ENCODE measurements at places on chromosomes 7 and 10.
A peak's percentile ranks its signal among the peaks of the same experiment; 100 is the strongest.

GRCh38 chr7:144784441-144784840, 51.4 kb downstream of the TPK1 start:
- no peak for DNase-seq

GRCh38 chr10:36538953-36539586, 586.3 kb upstream of the ANKRD30A start:
- DNase-seq: no peak

GRCh38 chr7:132095111-132095765, 481.0 kb downstream of the PLXNA4 start:
- DNase-seq: no peak

GRCh38 chr7:41886262-41886900, 183.5 kb upstream of the INHBA start:
- DNase-seq: peak; percentile 67

- DNase-seq: peak; percentile 77
Measured at GRCh38 chr7:123747620-123748141, 1.1 kb downstream of the WASL start.

GRCh38 chr10:100482181-100482833, 19.5 kb downstream of the WNT8B start:
- DNase-seq: peak; percentile 71

DNA sequence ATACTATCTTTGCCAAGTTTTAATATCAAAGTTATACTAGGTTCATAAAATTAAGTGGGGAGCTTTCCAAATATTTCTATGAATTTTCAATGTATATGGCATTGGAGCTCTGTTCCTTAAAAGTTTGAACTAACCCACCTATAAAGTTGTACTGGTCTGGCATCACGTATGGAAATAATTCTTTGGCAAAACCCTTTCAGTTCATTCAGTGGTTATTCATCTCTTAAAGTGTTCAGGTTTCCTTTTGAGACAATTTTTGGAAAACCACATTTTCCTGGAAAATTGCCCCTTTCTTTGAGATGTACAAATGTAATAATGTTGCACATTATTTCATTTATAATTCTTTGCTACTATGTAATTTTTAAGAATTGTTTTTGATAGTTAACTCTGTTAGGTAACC, 62.5 kb upstream of the INPP5A start:
- DNase-seq: no peak

GRCh38 chr7:46390042-46390441, 469.0 kb upstream of the IGFBP3 start:
- DNase-seq: no peak

- no peak for DNase-seq
Measured at GRCh38 chr7:30975256-30975899, 11.6 kb downstream of the GHRHR start.

- no peak for DNase-seq
Measured at GRCh38 chr7:16514271-16514670, 12.4 kb upstream of the LRRC72 start.

DNA sequence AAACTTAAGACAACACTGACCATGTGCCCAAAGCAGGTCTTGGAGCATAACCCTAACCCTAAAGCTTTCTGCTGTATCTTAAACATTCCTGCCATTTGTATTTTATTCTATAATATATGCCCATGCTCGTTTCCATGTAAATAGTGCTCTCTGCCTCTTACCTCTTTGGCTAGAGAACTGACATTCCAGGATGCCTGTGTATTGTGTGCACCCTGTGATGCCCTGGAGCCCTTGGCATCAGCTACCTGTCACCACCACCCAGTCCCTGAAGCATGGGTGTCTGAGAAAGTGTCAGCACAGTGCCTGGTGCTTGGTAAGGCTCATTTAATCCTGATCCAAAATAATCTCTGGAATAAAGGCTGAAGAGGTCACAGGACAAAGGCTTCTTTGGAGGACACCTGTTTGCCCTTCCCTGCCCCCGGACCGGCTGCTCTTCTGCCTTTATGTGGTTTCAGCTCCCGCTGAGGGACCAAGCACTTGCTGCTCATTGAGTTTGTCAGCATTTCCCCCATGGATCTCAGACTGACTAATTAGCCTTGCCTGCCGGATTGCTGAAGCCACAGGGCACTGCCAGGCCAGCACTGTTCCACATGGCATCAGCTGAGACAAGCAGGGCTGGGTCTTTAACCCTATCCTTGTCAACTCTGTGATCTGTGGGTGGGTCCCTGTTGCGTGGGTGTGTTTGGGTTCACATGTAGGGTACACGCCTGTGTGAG, 139.1 kb upstream of the SORCS3 start:
- no peak for DNase-seq

DNA sequence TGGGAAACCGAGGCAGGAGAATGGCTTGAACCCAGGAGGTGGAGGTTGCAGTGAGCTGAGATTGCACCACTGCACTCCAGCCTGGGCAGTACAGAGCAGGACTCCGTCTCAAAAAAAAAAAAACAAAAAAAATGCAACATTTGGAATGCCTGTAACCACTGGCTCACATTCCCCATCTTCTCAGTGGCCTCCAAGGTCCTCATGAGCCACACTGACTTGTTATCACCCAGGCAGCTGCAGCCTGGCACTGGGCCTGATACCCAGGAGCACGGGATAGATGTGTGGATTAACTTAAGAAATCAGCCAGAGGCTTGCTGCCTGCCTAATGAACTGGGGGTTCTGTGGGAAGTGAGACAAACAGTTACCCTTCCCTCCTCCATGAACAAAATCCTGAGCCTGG, 23.0 kb downstream of the JCAD start:
- no peak for DNase-seq

GRCh38 chr10:71349406-71349805, 30.3 kb downstream of the SLC29A3 start:
- peak; percentile 41 for DNase-seq

GRCh38 chr7:28551331-28551730, 139.0 kb downstream of the CREB5 start:
- no peak for DNase-seq

DNA sequence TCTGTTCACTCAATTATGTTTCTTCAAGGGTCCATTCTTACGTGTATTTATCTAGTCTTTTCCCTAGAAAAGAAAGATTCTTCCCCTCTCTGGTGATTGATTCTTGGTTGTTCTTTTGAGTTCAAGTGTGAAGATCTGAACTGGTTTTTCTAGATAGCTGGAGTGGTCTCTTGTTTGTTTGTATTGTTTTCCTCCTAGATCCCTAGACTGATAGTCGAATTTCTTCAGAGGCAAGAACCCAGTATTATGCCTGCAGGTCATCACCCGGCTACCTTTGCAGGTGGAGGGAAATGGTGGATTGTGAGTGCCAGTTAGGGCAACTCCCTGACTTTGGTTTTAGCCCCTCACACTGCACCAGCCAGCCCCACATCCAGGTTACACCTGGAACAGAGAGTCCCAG, 2.2 kb upstream of the RSU1 start:
- no peak for DNase-seq

DNA sequence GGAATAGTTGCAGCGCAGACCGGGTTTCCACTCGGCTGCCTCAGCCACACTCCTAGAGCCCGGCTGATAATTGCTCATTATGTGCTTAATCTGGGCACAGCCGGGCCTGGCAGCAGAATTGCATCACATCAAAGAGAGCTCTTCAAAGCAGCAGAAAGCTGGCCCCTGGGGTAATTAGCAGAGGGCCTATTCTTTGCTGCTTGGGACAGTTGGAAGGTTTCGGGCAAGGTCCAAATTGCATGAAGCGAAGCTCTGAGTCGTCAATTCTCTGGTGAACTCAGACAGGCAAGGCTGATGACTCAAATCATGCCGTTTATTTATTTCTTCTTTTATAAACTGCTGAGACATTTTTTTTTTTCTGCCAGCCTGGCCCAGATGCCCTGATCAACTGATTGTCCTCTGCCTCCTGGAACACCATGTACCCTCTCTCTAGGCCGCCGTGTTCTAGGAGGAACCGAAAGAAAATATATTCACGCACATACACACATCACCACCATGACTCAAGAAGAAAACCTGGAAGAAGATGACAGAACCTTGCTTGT, 242.2 kb downstream of the RAB11FIP2 start:
- no peak for DNase-seq

DNA sequence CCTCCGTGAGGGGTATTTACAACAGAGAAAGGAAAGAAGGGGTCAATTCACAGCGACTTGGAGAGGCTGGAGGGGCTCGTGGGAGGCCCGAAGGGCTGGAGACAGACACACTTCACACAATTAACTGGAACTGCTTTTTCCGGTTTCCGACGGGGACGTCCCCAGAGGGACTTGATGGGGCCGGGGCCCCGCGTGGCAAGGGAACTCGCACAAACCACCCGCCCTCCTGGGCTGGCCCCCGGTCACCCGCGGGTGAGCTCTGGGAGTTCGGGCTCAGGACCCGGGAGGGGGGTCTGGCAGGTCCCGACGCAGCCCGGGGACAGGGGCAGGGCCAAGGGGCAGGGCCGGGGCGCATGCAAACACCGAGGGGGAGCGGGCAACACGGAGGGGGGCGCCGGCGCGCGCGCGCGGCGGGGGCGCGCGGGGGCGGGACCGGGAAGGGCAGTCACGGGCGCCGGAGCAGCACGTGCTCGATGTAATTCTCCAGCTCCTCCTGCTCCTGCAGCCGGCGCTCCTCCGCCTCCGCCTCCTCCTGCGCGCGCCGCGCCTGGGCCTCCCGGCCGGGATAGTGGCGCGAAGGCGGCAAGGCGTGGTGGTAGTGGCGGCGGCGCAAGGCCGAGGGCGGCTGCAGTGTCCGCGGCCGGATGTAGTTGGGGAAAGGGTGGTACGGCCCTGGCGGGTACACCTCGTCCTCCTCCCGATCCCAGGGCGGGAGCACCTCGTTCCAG, 2.7 kb downstream of the VGF start:
- peak; percentile 57 for DNase-seq

DNA sequence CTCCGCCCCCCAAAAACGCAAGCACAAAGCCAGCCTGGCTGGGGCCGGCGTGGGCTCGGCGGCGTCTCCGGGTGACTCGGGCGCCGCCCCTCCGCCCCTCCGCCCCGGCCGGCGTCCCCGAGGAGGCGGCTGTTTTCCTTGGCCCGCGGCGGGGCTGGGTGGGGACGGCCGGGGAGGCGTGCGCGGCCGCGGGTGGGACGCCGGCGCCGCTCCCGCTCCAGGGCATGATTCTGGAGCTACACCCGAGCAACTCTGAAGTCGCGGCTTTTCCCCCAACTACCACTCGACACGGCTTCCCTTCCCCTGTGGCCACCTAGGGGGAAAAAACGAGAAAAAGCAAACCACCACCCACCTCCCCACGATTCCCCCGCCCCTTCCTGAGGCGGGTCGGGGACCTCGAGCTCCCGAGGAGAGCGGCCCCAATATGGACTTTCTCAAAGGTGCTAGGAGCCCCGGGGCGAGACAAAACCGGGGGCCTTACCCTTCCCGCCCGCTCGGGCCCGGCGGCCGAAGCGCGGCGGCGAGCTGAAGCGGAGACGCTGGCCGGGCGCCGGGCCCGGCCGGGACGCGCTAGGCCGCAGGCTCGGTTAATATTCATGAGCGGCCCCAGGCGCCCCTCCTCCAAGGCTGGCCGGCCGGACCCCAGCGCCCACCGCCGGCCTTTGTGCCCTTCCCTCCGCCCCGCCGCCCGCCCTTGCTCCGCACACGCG, 856 bp downstream of the ARHGAP21 start:
- peak; percentile 65 for DNase-seq
